ENCODE measurements at places on chromosomes 5 and 9.

GRCh38 chr5:1652873-1653697 is 129.3 kb upstream of the LPCAT1 start:
- DNase-seq, result no peak

GRCh38 chr9:136742591-136743391 is at the start of gene LCN10:
TSS of gene LCN10 (minus strand) at chr9:136742940. CDS start at chr9:136742903, 37 bp downstream.
- DNase-seq, result no peak

DNA sequence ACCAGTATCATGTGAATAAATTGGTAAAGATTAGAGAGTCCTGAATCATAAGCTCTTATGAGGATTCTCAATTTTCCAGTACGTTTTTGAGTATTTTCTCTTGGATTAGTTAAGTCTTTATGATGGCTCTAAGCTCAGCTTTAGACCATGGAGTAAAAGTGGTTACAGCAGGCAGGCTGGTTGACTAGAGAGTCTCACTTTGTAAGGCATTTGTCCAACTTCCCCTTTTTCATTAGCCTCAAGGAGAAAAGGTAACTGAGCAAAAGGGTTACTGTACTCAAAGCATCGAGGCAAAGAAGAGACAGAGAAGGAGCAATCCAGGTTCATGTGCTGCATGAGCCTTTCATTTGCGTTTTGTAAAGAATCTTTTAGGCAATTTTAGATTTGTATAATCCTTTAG is 8.5 kb downstream of the NOP16 start:
- no peak for DNase-seq

GRCh38 chr9:122367065-122367464 is 3.8 kb upstream of the PTGS1 start:
- no peak for DNase-seq

- no peak for DNase-seq
Observed at GRCh38 chr5:113448252-113448651, 13.5 kb upstream of the TSSK1B start.

- peak; percentile 29 for DNase-seq
Observed at GRCh38 chr5:107542428-107542827, 128.3 kb downstream of the EFNA5 start.

- DNase-seq, result no peak
Observed at GRCh38 chr5:69170969-69171368, 4.0 kb downstream of the CCNB1 start.

DNA sequence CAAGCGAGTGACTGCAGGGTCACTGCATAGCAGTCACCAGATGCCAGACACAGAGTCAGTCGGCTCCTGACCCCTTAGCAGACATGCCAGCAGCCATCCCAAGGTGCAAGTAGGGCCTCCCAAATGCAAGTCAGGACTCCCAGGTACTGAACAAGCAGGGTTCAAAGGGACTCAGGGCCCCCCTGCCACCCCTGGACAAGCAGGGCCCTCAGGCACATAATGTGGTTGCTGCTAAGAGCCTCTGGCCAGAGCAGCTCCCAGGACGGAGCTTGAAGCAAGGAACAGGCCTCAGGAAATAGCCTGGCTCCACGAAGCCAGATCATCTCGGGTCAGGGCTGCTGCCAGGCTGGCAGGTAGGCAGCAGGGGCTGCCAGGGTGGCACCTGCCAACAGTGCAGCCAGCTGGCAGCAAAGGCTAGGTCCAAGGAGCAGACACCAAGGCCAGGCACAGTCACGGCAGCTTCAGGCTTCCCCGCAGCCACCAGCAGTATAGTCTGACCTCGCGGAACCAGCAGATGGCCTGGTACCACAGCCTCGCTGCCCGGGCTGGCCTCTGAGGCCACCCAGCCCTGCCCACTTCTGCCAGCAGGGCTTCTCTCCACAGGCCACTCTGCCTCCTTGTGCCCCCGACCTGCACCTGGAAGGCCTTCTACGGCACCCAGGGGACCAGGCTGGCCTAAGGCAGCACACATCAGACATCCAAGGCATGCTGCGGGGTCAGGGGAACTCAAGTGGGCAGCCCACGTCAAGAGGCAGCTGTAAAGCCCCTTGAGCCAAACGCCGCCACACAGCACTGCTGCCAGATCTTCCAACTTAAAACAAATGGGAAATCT is 7.4 kb downstream of the EEIG1 start:
- DNase-seq, result peak; percentile 19

- DNase-seq, result no peak
Observed at GRCh38 chr9:10678010-10678409, 65.2 kb upstream of the PTPRD start.

DNA sequence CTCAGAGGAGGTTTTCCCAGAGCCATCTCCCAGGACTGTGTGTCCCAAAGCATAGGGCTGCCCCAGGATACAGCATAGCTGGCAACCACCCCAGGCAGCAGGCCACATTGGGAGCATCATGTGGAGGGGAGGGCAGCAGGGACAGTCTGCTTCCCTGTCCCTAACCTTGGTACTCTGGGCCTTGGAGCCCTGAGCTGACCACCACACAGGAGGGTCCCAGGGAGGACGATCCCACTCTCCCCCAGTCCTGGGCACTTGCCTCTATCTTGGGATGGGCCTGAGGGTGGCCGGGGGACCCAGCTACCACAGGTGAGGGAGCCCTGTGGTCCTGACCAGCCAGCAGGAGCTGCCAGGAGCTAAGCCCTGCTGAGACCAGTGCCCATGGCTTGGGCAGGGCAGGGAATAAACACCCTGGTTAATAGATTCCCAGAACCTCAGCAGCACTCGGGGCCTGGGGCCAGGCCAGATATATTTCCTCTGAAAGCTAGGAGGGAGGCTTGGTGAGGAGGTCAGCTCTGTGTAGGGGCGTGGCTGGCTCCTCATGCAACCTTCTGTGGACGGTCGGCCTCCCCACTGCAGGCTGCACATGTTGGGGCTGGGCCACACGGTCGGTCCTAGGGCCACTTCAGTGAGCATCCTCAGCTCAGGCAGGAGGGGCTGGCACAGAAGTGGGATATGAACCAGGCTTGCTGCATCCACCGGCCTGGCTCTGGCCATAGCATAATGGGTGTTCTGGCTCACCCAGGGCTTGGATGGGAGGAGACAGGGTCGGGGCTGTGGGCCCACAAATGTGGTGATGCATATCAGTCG is 4.2 kb downstream of the NINJ1 start:
- DNase-seq, result no peak

DNA sequence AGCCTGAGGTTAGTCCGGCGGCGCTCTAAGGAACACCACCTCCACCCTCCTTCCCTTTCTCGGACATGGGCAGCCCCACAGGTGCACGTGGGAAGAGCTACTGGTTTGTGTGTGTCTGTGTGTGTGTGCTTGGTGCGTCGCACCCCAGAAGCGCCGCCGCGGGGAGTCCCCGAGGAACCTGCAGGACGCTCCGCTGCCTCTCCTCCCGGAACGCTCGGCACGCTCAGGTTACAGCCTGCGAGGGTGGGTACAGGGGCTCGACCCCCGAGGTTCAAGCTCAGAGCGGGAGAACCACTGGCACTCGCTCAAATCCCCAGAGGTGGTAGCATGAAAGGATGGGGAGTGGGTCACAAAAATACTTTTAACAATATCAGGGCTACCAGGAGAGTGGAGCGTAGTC is 2.0 kb downstream of the ASTN2 start:
- no peak for DNase-seq

DNA sequence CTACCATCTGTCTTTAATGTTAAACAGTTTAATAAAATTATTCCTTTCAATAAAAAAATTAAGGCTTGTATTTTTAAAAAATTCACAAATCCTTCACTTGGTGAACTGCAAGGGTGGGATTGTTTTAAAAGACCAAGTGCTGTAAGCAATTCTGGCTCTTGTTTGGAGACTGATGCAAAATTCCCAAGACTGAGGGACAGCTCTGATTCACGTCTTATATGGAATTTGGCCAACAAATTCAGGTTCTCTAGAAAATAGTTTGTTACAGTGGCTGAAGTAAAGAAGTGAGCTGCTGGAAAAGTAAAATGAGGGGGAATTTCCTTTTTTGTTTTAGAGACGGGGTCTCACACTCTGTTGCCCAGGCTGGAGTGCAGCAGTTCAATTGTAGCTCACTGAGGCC is 58.3 kb downstream of the PRELID2 start:
- no peak for DNase-seq

DNA sequence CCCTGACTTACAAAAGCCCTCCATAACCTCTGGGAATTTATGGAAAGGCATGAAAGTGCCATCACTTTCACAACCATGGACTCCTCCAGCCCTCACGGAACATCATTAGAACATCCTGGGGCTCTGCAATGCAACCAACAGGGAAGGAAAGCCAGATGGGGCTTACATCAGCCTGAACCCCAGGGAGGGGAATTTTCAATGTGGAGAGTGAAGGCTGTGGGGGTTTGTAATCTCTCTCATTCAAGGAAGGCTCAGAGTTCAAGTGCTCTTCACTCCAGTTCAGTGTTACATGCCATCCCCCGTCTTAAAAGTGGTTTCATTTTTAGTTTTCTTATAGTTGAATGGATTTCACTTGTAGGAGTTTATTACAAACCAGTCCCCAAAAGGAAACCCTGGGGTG is 5.7 kb downstream of the SPRY4 start:
- DNase-seq, result no peak
